ENCODE measurements at places on chromosomes 3 and 15. TPM values are rescaled to one million over a fixed set of nuclear protein-coding genes. Genes with fewer than 3 reads are reported as not detected.

GRCh38 chr15:30962079-30962478, 29.3 kb downstream of the MTMR10 start:
- peaks cover under 1% of the 10 kb centered on the region for H3K4me1 ChIP-seq
- no peak for DNase-seq
- H3K27ac ChIP-seq, result no peak overlapping the region
- H3K27me3 ChIP-seq, result no peaks in the 10 kb centered on the region

- no peak for DNase-seq
- peak overlapping the region; percentile 82 for H3K27ac ChIP-seq
- H3K27me3 ChIP-seq, result no peaks in the 10 kb centered on the region
- peak overlapping the region; percentile 97 for H3K4me3 ChIP-seq
Measured at GRCh38 chr3:128123156-128123537, 465 bp downstream of the RUVBL1 start.

The MME gene
- 2.0 TPM for total RNA-seq

- H3K27ac ChIP-seq, result no peak overlapping the region
- no peaks in the 10 kb centered on the region for H3K27me3 ChIP-seq
- H3K4me3 ChIP-seq, result no peak overlapping the region
- no peaks in the 10 kb centered on the region for H3K4me1 ChIP-seq
- DNase-seq, result no peak
Measured at GRCh38 chr3:64046592-64046991, 23.3 kb upstream of the PSMD6 start.

- no peaks in the 10 kb centered on the region for H3K36me3 ChIP-seq
- no peaks in the 10 kb centered on the region for H3K27me3 ChIP-seq
- H3K27ac ChIP-seq, result no peak overlapping the region
- peaks cover 46% of the 10 kb centered on the region for H3K4me1 ChIP-seq
- no peak for DNase-seq
Measured at GRCh38 chr3:186098740-186099139, 10.1 kb downstream of the ETV5 start.

The COL8A1 gene
- 11.7 TPM for total RNA-seq
